ENCODE measurements at places on chromosomes 2 and 18. TPM values are rescaled to one million over a fixed set of nuclear protein-coding genes. Genes with fewer than 3 reads are reported as not detected.

ZDBF2 gene
- 30.4 TPM for total RNA-seq

DUSP19 gene
- 9.6 TPM for total RNA-seq

SOX11 gene
- 9.8 TPM for total RNA-seq

CHRNG gene
- total RNA-seq, result 3.5 TPM

GNAL gene
- 6.1 TPM for total RNA-seq

EVA1A gene
- total RNA-seq, result 7.1 TPM
